ENCODE measurements at places on chromosomes 4 and X.

GRCh38 chr4:16365036-16365569 is 138.8 kb upstream of the TAPT1 start:
- H3K27me3 ChIP-seq: no peaks in the 10 kb centered on the region
- no peak for DNase-seq
- H3K36me3 ChIP-seq: no peaks in the 10 kb centered on the region
- H3K4me1 ChIP-seq: no peaks in the 10 kb centered on the region

DNA sequence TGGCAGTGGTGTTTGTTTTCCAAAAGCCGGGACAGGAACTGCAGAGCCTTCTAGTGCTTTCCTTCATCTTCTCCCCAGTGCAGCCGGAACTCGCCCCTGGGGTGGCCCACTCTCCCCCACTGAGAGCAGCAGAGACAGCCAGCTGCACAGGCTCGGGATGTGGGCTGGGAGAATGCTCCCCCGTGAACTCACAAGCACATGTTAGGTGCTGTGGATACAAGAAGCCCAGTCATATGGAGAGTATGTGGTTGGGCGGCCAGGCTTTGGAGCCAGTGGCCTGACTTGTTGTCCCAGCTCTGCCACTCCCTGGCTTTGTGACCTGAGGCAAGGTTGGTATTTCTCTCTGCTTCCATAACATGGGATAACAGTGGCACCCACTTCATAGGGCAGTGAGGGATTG is 9.4 kb upstream of the KIAA0232 start:
- peaks cover 37% of the 10 kb centered on the region for H3K4me1 ChIP-seq
- no peaks in the 10 kb centered on the region for H3K27me3 ChIP-seq
- no peak overlapping the region for H3K27ac ChIP-seq
- no peaks in the 10 kb centered on the region for H3K36me3 ChIP-seq

GRCh38 chrX:148933881-148934280 is 433.5 kb downstream of the AFF2 start:
- no peak overlapping the region for H3K4me3 ChIP-seq
- H3K4me1 ChIP-seq: no peaks in the 10 kb centered on the region
- no peaks in the 10 kb centered on the region for H3K36me3 ChIP-seq
- no peak overlapping the region for H3K27ac ChIP-seq
- no peaks in the 10 kb centered on the region for H3K27me3 ChIP-seq

GRCh38 chrX:10090319-10090718 is 66.5 kb upstream of the CLCN4 start:
- no peak overlapping the region for H3K4me3 ChIP-seq
- no peak overlapping the region for H3K27ac ChIP-seq
- peaks cover 2% of the 10 kb centered on the region for H3K36me3 ChIP-seq
- no peaks in the 10 kb centered on the region for H3K27me3 ChIP-seq

DNA sequence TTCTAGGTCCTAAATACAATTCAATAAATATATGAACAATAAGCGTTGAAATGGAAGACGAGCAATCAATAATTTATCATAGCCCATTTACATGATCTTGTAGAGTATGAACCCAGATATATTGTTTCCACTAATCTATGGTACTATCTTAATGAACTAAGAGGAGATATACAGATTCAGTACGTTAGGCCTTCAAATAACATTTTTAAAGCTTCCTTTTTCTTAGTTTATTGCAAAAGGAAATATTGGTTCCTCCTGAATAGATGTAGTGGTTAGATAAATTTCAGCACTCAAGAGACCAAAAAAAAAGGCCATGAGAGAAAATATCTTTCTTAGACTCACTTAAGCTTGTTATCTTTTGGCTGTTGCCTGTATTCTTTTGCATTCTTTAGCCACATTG is 147.5 kb upstream of the PITX2 start:
- H3K27me3 ChIP-seq: no peaks in the 10 kb centered on the region
- no peak for DNase-seq
- H3K27ac ChIP-seq: no peak overlapping the region
- no peak overlapping the region for H3K4me3 ChIP-seq
- no peaks in the 10 kb centered on the region for H3K4me1 ChIP-seq
- no peaks in the 10 kb centered on the region for H3K36me3 ChIP-seq

GRCh38 chr4:70808151-70808550 is 31.5 kb downstream of the GRSF1 start:
- no peaks in the 10 kb centered on the region for H3K27me3 ChIP-seq
- H3K36me3 ChIP-seq: no peaks in the 10 kb centered on the region
- no peak overlapping the region for H3K27ac ChIP-seq
- no peak for DNase-seq
- H3K4me3 ChIP-seq: no peak overlapping the region

DNA sequence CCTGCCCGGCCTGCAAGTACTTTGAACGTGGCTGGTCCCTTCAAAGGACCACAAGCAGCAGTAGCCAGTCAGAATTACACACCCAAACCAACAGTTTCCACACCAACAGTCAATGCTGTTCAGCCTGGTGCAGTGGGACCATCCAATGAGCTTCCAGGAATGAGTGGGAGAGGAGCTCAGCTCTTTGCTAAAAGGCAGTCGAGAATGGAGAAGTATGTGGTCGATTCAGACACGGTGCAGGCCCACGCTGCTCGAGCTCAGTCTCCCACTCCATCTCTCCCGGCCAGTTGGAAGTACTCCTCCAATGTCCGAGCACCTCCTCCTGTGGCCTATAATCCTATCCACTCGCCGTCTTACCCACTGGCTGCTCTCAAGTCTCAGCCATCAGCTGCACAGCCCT is 104.4 kb upstream of the MYOZ2 start:
- no peaks in the 10 kb centered on the region for H3K4me1 ChIP-seq
- H3K36me3 ChIP-seq: no peaks in the 10 kb centered on the region
- no peak overlapping the region for H3K27ac ChIP-seq

All from CD4-positive, CD25-positive, alpha-beta regulatory T cell (primary cell).